ENCODE measurements at places on chromosomes 6 and 20.

DNA sequence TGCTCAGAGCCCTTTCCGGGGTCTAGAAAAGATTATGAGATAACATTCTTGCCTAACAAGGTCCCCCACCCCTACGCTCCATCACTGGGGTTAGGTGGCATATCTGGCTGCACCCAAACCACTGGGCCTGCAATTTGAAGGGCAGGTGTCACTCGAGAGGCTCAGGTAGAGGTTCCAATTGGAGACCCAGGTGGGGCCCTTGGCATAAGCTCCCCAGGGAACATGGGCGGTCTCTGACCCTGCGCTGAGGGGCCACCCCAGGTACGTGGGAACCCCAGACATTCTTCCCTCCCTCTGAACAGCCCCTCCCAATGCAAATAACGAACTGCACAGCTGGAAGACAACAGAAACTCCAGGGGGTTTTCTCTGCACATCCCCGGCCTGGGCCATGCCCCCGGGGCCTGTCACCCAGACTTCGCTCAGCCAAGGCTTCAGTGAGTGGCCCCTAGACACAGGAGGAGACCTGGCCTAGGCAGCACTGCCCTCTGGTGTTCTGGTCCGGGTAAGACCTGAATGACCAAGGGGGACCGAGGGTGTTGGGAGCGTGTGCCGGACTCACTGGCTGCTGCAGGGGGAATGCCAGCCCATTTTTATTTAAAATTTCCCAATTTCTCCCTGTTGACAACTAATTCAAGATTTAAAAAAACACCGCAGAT, 47.5 kb downstream of the DSTN start:
- DNase-seq: peak; percentile 48

- no peak for DNase-seq
Observed at GRCh38 chr6:149887343-149887742, 10.6 kb downstream of the RAET1E start.

- DNase-seq: no peak
Observed at GRCh38 chr6:154538640-154539191, 28.2 kb upstream of the CNKSR3 start.

GRCh38 chr6:109221543-109222195, 126.4 kb downstream of the CEP57L1 start:
- no peak for DNase-seq

DNA sequence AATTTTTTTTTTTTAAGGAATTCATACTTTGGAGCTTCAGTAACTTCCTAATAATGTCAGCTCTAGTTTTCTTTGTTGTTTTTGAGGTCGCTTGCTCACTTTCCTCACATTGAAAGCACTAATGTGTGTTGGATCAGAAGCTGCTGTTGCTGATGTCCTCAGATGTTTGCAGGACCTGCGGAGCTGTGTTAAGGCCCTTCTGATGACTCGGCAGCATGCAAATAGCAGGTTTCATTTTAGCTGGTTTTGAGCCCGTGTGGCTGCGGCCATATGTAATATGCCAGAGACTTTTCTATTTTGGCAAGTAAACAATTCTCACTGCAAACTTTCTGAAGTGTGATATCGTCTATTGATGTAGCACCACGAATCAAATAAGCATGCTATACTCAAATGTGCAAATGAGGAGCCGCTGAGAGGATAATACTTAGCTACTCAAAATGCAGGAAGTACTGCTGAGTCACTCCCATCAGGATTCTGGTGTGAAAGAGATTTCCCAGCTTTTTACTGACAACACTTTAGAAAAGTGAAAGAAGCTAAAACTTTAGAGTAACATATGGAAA, 187.8 kb downstream of the SASH1 start:
- peak; percentile 23 for DNase-seq
